Tongue (tissue), 3 donors: ENCODE measurements at places on chromosomes 5 and 9. TPM values are rescaled to one million over a fixed set of nuclear protein-coding genes. Genes with fewer than 3 reads are reported as not detected.

PCDHGA4 gene
- 3.9 TPM for total RNA-seq

WDR38 gene
- total RNA-seq: not detected

DAB2 gene
- total RNA-seq: 64.5 TPM

TYRP1 gene
- total RNA-seq: 0.92 TPM

COL27A1 gene
- 21.6 TPM for total RNA-seq

SV2C gene
- total RNA-seq: 0.31 TPM

ROPN1L gene
- 0.41 TPM for total RNA-seq

CARD9 gene
- 4.3 TPM for total RNA-seq

ESM1 gene
- 5.0 TPM for total RNA-seq

TLR4 gene
- total RNA-seq: 8.8 TPM

IGIP gene
- total RNA-seq: 9.4 TPM

LCN12 gene
- 0.82 TPM for total RNA-seq

PRLR gene
- 2.4 TPM for total RNA-seq

TMEM161B gene
- 30.0 TPM for total RNA-seq

BTF3 gene
- 332 TPM for total RNA-seq

KLHL3 gene
- total RNA-seq: 15.5 TPM

TNFSF15 gene
- 1.8 TPM for total RNA-seq

SNX24 gene
- total RNA-seq: 19.3 TPM

RXFP3 gene
- not detected for total RNA-seq

CTXN3 gene
- total RNA-seq: 4.6 TPM
